ENCODE measurements at places on chromosomes 16 and 17. TPM values are rescaled to one million over a fixed set of nuclear protein-coding genes. Genes with fewer than 3 reads are reported as not detected.
A peak's percentile ranks its signal among the peaks of the same experiment; 100 is the strongest.

Gene USP43
- total RNA-seq: 7.2 TPM

Gene KRTAP2-1
- not detected for total RNA-seq

Gene ABCC3
- not detected for total RNA-seq

Gene GHDC
- total RNA-seq: 6.4 TPM

Gene TERB1
- not detected for total RNA-seq

Gene WNT3
- 2.7 TPM for total RNA-seq

DNA sequence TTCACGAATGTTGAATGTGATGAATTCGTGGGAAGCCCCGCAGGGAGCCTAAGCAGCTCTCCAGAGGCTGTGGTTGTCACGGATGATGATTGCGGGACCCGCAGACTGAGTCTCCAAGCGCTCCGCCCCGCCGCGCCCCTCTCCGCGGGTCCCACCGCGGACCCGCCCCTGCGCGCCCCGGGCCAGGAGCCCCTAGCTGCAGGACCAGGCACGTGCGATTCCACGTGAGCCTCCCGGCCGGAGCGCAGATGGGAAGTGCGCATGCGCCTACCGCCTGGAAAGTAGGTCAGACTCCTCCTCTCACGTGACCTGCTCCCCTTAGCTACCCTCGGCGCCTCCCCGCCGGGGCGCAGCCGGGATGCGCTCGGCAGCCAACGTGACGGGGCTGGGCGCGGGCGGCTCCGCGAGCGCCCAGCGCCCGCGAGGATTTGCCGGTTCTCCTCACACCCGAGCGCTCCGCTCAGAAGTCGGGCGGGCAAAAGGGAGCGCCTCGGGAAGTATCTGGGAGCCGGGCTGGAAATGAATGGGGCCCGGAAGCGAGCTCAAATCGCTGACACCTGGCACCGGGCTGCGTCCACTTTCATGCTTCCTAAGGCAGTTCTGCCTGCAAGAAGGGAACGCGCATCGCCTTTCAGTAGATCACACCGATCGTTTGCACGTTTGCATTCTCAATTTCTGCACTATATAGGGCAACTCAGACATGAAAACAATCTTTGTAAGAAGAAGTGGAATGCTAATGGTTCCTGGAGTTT is 26.4 kb upstream of the HLF start:
- peak; percentile 97 for DNase-seq
- no peaks in the 10 kb centered on the region for H3K36me3 ChIP-seq
- H3K4me1 ChIP-seq: peaks cover 19% of the 10 kb centered on the region
- H3K27me3 ChIP-seq: peaks cover 5% of the 10 kb centered on the region
- peak overlapping the region; percentile 76 for H3K4me3 ChIP-seq
- peak overlapping the region; percentile 84 for H3K27ac ChIP-seq

- DNase-seq: no peak
- no peaks in the 10 kb centered on the region for H3K4me1 ChIP-seq
- no peaks in the 10 kb centered on the region for H3K36me3 ChIP-seq
- no peaks in the 10 kb centered on the region for H3K27me3 ChIP-seq
These were observed 296.5 kb upstream of the MAF start for GRCh38 chr16:79897104-79897452.

GRCh38 chr16:82631701-82632685 is 5.2 kb downstream of the CDH13 start:
- H3K4me1 ChIP-seq: peaks cover 22% of the 10 kb centered on the region
- H3K27ac ChIP-seq: no peak overlapping the region
- no peak overlapping the region for H3K4me3 ChIP-seq
- DNase-seq: peak; percentile 61
- H3K36me3 ChIP-seq: no peaks in the 10 kb centered on the region
- H3K27me3 ChIP-seq: peaks cover 25% of the 10 kb centered on the region

DNA sequence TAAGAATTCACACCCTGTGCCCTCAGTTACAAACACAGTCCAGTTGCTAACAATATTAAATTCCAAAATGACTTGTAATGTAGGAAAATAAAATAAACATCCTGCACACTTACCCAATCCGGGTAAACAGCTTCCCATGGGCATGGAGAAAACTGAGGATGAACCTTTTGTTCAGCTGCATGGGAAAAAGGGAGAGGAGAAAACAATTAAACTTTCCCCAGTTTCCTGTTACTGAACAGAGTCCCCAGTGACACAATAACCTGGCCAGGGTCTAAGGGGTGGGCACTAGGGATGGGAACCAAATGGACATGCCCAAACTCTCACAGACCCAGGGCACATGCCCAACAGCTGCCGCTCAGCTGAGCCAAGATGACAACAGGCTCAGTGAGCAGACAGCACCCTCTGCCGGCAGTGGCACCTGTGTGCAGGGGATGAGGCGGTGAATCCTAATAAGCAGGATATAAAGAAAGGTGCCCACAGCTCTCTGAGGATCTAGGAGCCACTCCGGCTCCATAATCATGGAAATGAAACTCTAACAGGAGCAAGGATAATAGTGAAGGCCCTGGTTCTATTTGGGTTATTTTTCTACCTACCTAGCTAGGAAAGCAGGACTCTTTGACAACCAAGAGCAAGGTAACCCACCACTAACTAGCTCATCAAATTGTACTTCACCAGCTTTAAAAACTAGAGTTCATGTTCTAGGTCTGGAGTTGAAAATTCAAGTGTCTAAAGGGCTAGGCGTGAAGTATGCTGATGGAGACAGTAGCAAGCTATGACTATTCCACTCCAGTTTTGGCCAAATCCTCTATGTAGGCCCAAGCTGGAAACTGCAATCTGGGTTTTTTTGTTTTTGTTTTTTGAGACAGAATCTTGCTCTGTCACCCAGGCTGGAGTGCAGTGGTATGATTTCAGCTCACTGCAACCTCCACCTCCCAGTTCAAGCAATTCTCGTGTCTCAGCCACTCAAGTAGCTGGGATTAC is 58.8 kb downstream of the SMG6 start:
- no peaks in the 10 kb centered on the region for H3K27me3 ChIP-seq
- H3K27ac ChIP-seq: peak overlapping the region; percentile 50
- H3K4me1 ChIP-seq: no peaks in the 10 kb centered on the region
- peak; percentile 91 for DNase-seq
- no peaks in the 10 kb centered on the region for H3K36me3 ChIP-seq
- no peak overlapping the region for H3K4me3 ChIP-seq

- H3K4me3 ChIP-seq: no peak overlapping the region
- DNase-seq: no peak
- H3K36me3 ChIP-seq: no peaks in the 10 kb centered on the region
- H3K27me3 ChIP-seq: no peaks in the 10 kb centered on the region
These were observed 66.5 kb downstream of the IGF2BP1 start for GRCh38 chr17:49063652-49064051.

GRCh38 chr17:14080847-14081251 is 11.5 kb downstream of the COX10 start:
- H3K27me3 ChIP-seq: no peaks in the 10 kb centered on the region
- no peak overlapping the region for H3K4me3 ChIP-seq
- no peak overlapping the region for H3K27ac ChIP-seq

DNA sequence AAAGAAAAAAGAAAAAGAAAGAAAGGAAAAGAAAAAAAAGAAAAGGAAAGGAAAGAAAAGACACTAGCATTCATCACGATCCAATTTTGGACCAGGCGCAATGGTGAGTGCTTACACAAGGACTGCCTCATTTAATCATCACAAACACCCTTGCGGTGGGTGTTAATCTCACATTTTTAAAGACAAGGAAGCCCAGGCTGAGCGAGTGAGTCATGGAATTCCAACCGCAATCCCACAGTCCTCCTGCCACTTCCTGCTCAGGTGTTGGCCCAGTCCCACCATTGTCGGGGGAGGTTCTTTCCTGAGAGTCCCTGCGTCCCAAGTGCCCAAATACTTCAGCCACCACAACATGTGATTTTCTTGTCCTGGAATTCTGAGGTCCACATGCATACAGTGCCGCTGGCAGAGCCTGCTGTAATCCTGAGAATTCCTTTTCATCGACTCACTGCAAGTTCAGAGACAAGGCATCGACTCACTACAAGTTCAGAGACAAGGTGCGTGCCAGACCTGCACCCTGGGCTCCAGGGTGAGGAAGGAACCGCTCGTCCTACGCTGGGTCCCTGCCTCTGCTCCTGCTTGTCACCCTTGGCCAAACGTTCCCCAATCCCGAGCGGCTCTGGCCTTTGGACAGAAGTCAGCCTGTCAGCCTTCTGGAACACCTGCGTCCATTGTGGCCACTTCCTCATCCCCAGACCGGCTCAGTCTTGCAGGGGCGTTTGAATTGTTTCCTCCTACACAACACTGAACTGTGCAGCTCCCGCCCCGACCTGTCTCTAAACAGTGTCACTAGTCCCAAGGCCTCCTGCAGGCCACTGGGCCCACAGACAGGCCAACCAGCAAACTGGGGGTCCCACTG is 5.8 kb downstream of the ZG16B start:
- H3K27ac ChIP-seq: no peak overlapping the region
- no peaks in the 10 kb centered on the region for H3K4me1 ChIP-seq
- DNase-seq: peak; percentile 56
- no peaks in the 10 kb centered on the region for H3K27me3 ChIP-seq

GRCh38 chr16:30166202-30166902 is 17.1 kb upstream of the CORO1A start:
- H3K27me3 ChIP-seq: no peaks in the 10 kb centered on the region
- H3K27ac ChIP-seq: no peak overlapping the region
- H3K36me3 ChIP-seq: no peaks in the 10 kb centered on the region
- H3K4me3 ChIP-seq: no peak overlapping the region

GRCh38 chr17:58530655-58531054 is 16.2 kb upstream of the MTMR4 start:
- 0 out of 2 replicates have a peak, but pooled peaks cover 9% of the 10 kb centered on the region for H3K27me3 ChIP-seq
- peaks cover 12% of the 10 kb centered on the region for H3K4me1 ChIP-seq
- no peak overlapping the region for H3K27ac ChIP-seq
- no peak for DNase-seq
- no peaks in the 10 kb centered on the region for H3K36me3 ChIP-seq

DNA sequence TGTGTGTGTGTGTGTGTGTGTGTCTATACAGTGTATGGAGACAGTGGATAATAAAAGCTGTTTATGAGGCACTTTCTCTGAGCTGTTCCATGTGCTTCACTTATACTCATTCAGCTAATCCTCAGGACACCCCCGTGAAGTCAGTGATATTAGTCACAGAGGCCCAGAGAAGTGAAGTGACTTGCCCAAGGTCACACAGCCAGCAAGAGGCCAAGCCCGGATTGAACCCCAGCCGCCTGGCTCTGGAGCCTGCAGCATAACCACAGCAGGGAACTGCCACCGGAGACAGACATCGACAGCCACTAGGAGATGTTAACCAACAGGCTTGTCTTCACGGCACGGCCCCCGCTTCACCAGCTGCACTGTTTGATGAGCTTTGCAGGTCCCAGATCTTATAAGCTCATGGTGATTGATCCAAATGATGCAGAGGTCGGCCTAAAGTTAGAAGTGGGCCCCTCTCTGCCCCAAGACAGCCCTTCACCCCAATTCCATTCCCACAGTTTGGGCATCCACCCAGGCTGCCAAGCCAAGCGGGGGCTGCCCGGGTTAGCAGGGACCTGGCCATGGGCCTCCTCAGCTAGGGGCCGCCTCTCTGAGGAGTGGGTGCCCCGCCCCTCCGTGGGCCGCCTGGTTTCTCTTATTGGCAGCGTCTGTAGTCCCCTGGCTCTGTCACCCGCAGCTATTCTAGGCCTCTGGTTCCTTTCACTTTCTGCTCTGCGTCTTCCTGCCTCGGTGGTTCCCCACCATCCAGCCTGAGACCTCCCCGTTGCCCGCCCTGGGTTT is 30.9 kb downstream of the SOCS1 start:
- H3K4me1 ChIP-seq: no peaks in the 10 kb centered on the region
- no peaks in the 10 kb centered on the region for H3K27me3 ChIP-seq
- H3K27ac ChIP-seq: no peak overlapping the region
- no peaks in the 10 kb centered on the region for H3K36me3 ChIP-seq
- no peak overlapping the region for H3K4me3 ChIP-seq

DNA sequence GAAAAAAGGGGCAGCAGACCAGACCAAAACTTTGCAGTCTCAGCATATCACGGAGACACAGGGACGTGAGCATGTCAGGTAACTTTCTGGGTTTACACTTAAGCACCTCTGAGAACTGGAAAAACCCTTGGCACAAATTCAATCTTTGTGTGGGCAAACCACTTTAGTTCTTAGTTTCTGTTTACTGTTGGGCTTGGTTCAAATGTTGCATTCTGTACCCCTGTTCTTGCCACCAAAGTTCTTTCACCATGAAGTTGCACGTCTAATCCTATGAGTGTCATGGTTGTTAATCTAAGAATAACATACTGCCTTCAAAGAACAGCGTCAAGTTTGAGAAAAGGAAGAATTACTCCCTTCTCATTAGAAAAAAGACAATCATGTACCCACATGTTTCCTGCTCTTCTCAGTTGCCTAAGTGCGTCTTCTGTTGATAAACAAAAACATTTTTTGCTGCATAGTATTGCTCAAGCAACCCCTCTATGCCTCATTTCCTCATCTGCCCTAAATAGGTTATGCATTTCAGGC is 11.6 kb downstream of the KRT33A start:
- H3K27me3 ChIP-seq: no peaks in the 10 kb centered on the region
- no peak for DNase-seq
- no peak overlapping the region for H3K4me3 ChIP-seq
- no peaks in the 10 kb centered on the region for H3K4me1 ChIP-seq
- H3K36me3 ChIP-seq: no peaks in the 10 kb centered on the region

- H3K27me3 ChIP-seq: no peaks in the 10 kb centered on the region
- H3K4me3 ChIP-seq: no peak overlapping the region
- H3K4me1 ChIP-seq: peaks cover 14% of the 10 kb centered on the region
- no peak overlapping the region for H3K27ac ChIP-seq
These were observed 553 bp upstream of the CDC6 start for GRCh38 chr17:40287159-40287493.

GRCh38 chr17:57442401-57442823 is 186.1 kb downstream of the MSI2 start:
- H3K4me1 ChIP-seq: peaks cover 32% of the 10 kb centered on the region
- no peaks in the 10 kb centered on the region for H3K36me3 ChIP-seq
- H3K4me3 ChIP-seq: no peak overlapping the region
- no peak overlapping the region for H3K27ac ChIP-seq

- peaks cover 21% of the 10 kb centered on the region for H3K4me1 ChIP-seq
- peaks cover 15% of the 10 kb centered on the region for H3K36me3 ChIP-seq
- no peak for DNase-seq
- H3K27ac ChIP-seq: 0 out of 2 replicates have a peak overlapping the region, but pooled peaks have one; percentile 88
These were observed 3.0 kb upstream of the ACTG1 start for GRCh38 chr17:81515530-81516041.

- no peaks in the 10 kb centered on the region for H3K4me1 ChIP-seq
- no peaks in the 10 kb centered on the region for H3K27me3 ChIP-seq
- peak; percentile 3 for DNase-seq
- no peaks in the 10 kb centered on the region for H3K36me3 ChIP-seq
- H3K27ac ChIP-seq: no peak overlapping the region
These were observed 34.5 kb downstream of the NACA2 start for GRCh38 chr17:61556224-61557188.

All from GM23338 (cell line).